Urinary bladder (tissue), 4 donors: ENCODE measurements at places on chromosomes 1 and 21. TPM values are rescaled to one million over a fixed set of nuclear protein-coding genes. Genes with fewer than 3 reads are reported as not detected.

DNA sequence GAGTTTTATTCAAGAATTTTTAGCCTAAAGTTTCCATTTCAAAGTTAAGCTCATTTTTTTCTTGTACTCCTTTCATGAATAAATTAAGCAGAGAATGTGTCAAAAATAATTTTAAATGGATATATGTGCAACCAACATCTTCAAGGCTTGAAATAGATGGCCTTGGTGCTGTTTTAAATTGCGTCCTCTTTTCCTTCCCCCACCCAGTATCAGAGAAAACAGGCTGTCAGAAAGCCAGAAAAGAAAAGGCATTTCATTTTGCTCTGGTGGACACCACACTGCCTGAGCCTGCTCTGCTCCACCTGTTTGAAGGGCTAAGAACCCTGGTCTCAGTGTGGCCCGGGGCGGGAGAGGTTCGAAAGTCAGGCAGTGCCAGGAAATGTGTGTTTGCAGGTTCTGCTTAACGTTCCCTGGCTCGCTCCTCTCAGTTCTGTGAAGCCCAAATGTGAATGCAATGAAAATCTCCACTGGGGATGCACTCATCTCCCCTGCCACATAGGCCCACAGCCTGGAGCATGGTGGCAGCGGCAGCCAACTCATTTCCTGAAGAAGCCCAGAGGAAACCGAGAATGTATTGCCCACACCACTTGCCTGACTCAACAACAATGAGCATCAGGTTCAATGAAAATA, 134.4 kb downstream of the SDCCAG8 start:
- DNase-seq: no peak

OR10Z1 gene
- polyA plus RNA-seq: not detected

RPTN gene
- not detected for polyA plus RNA-seq

ANP32E gene
- 30.8 TPM for polyA plus RNA-seq

SLAMF7 gene
- polyA plus RNA-seq: 1.5 TPM

GRCh38 chr1:221149111-221149510, 269.9 kb downstream of the HLX start:
- no peak for DNase-seq
